ENCODE measurements at places on chromosomes 2 and 18.

DNA sequence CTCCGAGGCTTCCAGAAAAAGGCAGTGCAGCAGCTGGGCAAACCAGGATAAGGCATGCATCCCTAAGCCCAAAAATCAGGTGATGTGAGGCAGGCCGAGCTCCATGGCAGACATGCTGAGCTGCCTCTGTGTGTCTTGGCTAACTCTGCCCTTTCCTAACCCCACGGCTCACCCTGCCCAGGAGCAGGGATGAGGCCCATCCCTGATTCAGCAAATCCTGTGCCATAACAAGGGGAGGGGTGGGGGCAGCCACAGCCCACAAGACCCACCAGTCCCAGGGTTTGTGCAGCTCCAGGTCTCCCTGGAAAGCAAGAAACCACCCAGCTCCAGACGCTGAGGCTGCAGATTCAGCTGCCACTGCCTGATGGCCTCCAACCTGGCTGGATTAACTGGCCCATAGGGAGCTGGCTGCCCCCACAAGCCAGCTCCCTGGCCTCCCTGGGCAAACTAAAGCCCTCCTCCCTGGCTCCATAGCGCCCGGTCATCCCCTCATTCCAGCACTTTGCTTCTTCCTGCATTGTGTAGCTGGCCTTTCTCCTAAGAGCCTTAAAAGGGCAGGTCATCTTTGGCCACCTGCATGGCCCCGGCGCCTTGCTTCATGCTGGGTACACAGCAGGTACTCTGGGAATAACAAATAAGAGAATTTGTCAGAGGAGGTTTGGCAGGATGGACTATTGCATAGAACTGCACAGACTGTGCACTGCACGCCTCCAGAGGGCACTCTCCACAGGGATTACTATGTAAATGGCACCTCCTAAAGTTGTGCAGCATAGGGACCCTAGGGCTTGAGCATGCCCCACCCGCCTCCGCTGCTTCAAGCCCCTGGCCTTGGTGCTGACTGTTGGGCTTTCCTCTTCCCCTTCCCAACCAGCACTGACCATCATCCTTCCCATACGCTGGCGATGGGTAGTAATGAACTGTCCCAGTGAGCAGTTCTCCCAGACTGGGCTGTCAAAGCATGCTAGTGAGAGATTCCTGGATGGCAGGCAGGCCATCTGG lies 10.7 kb downstream of the STEAP3 start:
- H3K4me1 ChIP-seq: no peaks in the 10 kb centered on the region
- no peaks in the 10 kb centered on the region for H3K36me3 ChIP-seq
- H3K27ac ChIP-seq: no peak overlapping the region
- H3K27me3 ChIP-seq: no peaks in the 10 kb centered on the region
- no peak overlapping the region for H3K4me3 ChIP-seq
- DNase-seq: no peak

- no peak overlapping the region for H3K4me3 ChIP-seq
- H3K4me1 ChIP-seq: no peaks in the 10 kb centered on the region
- H3K27me3 ChIP-seq: no peaks in the 10 kb centered on the region
- no peak overlapping the region for H3K27ac ChIP-seq
- no peaks in the 10 kb centered on the region for H3K36me3 ChIP-seq
These were observed 93.7 kb upstream of the RBBP8 start for GRCh38 chr18:22839340-22839821.

DNA sequence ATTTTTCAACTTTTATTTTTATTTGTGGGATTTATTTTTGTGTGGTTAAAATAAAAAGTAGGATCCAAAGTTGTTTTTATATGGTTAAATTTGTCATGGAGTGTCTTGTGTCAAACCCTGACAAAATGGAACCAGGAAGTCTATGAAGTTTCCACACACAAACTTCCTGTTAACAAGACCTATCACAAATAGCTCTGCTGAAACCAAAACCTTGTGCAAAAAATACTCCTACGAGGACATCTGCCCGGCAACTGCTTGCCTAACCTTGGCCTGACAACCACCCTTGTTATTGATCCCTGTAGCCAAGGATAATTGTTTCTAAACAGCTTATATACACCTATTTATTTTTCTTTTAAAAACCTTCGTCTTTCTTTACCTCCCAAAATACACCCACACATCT lies 389.6 kb downstream of the TRIB2 start:
- no peaks in the 10 kb centered on the region for H3K36me3 ChIP-seq
- no peaks in the 10 kb centered on the region for H3K4me1 ChIP-seq
- H3K27ac ChIP-seq: no peak overlapping the region

DNA sequence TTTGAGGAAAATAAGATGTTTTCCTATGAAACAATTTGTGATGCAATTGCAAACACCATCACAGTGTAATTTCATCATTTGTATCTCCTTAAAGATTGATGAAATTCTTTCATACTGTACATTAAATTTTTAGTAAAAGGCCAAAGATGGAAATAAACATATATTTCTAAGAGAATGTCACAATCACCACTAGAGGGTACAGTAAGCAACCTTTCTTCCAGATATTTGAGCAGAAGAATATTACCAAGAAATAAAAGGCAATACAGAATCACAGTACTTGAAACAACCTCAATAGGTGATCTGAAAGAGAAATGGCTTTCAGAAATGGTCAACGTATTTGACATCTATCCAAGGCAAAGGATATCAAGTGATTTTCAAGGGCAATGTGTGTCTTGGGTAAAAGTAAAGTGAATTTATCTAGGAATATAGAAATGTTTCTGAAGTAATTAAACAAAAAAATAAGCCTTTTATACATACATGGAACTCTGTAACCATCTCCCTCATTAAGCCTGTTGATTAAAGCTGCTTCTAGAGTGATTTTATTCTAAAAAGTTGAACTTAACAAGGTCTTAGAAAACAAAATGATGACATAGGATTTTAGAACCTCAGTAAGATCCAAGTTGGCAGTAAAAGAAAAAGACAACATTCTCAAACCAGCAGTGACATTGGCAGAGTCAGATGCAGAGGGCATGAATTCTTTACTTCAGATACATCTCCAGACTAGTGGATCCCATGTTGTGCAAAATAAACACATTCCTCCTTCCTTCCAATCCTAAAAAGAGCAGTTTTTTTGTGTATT lies 90.3 kb upstream of the SESTD1 start:
- no peak for DNase-seq
- no peaks in the 10 kb centered on the region for H3K27me3 ChIP-seq
- no peaks in the 10 kb centered on the region for H3K36me3 ChIP-seq
- no peak overlapping the region for H3K27ac ChIP-seq

GRCh38 chr2:239893236-239893515 lies 132.0 kb downstream of the NDUFA10 start:
- no peaks in the 10 kb centered on the region for H3K4me1 ChIP-seq
- H3K36me3 ChIP-seq: no peaks in the 10 kb centered on the region
- H3K27me3 ChIP-seq: no peaks in the 10 kb centered on the region
- no peak overlapping the region for H3K27ac ChIP-seq

- no peaks in the 10 kb centered on the region for H3K4me1 ChIP-seq
- H3K4me3 ChIP-seq: no peak overlapping the region
- no peaks in the 10 kb centered on the region for H3K36me3 ChIP-seq
- H3K27me3 ChIP-seq: no peaks in the 10 kb centered on the region
- DNase-seq: no peak
- no peak overlapping the region for H3K27ac ChIP-seq
These were observed 41.4 kb downstream of the PDK1 start for GRCh38 chr2:172597176-172597842.

DNA sequence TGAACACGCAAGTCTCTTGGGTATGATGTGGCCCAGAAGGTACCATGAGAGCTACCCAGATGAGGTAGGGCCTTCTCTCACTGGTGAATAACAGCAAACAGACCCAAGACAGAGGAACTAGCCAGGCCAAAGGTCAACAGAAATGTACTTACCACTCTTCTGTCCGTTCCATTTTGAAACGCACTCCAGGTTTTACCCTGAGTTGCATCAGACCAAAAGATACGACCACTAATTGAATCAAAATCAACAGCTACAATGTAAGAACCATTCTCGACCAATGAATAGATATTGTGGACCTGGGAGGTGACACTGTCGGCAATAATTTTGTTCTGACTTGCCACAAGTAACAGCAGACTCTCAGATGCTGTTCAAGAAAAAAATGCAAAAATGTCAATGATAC lies 124.4 kb downstream of the LRP2 start:
- H3K4me3 ChIP-seq: no peak overlapping the region
- H3K36me3 ChIP-seq: no peaks in the 10 kb centered on the region
- H3K27me3 ChIP-seq: no peaks in the 10 kb centered on the region
- no peak overlapping the region for H3K27ac ChIP-seq
- no peak for DNase-seq
